ENCODE measurements at places on chromosomes 3 and 15.

DNA sequence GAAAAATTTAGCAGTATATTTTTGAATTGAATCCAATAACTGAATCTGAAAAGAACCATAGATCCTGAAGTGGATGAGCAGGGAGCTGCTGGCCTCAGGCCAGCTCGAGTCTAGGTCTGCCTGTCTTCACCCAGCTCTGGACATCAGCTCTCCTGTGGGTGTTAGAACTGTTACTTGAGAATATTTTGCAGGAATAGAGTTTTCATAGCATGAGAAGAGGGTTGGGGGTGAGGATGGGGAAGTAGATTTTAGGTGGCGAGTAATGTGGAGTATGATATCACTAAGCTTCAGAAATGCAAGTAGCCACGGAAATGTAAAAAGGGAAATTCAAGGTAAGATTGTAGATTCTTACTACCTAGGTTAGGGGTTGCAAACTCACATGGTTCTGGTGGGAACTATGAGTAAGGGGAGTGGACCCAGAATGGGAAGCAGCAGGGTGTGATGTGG is 6.2 kb downstream of the RAB8B start:
- no peak for DNase-seq

- no peak for DNase-seq
Observed at GRCh38 chr15:90086868-90087268, 15.4 kb downstream of the IDH2 start.

DNA sequence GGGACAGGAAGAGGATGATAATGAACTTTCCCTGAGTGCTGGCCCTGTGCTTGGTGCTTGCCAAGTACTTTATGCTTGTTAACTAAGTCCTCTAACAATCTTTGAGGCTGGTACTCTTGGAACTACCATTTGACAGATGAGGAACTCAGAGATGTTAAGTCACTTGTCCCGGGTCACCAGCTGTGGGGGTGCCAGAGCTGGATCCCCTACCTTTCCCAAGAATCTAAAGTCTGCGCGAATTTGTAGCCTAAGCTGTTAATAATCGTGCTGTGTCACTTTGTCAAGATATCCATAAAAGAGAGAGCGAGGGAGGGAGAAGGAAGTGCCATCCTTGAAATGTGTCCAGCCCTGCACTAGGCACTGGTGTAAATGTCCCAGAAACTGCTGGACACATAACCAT is 19.0 kb upstream of the ACOX2 start:
- no peak for DNase-seq

DNA sequence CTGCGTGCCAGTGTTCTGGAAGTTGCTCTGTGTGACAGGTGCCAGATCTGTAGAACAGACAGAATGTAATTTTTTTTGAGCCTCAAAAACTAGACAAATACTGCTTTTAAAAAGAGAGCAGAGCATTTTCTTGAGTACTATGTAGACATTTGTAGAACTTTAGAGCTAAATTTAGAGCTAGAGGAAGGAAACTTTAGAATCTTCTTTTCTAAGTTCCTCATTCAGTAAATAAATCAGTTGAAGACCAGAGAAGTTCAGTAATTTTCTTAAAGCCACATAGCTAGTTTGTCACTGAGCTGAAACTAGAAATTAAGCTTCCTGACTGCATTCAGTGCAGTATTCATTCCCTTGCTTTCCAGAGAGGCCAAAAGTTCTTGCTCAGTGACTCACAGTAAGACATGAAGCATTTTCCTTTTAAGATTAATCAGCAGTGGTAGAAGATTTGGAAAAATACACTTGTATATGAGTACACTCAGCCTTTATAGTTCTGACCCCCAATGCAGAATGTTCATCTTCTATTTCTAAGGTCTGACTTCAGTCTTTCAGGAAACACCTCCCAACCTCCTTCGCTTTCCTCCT is 83.6 kb upstream of the TSEN2 start:
- no peak for DNase-seq

DNA sequence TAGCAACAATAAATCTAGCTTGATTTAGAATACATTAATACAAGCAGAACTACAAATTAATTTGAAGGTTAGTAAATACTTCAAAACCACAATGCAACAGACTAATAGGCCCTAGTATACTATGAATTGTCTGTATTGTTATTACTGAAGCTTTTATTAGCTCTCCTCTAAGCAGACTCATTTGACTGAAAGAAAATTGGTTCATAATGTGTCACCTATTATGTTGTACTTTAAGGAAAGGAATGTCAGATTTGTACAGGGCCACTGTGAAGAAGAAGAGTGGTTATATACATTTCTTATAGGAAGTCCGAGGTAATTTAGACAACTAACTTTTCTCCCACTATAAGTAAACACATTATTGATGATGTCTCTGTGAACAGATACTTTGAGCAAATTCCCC is 954.5 kb downstream of the ZPLD1 start:
- DNase-seq = no peak

- no peak for DNase-seq
Observed at GRCh38 chr15:99895189-99895955, 162.1 kb upstream of the LYSMD4 start.

DNA sequence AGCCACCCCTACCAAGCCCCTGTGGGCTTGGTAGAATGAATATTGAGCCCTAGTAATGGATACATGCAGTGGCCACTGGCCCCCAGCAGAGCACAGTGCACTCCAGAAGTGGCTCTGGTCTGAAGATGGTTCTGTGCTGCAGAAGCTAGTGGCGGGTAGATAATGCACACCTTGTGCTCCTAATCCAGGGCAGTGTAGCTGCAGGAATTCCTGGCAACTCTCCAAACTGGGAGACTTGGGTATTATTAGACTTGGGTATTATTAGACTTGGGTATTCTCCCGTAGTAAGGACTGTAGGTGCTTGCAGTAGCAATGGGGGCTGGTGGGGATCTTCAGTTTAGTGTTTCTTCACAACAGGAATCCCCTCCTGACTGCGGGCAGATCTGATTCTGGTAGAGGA is 34.7 kb downstream of the NUSAP1 start:
- DNase-seq = no peak

DNA sequence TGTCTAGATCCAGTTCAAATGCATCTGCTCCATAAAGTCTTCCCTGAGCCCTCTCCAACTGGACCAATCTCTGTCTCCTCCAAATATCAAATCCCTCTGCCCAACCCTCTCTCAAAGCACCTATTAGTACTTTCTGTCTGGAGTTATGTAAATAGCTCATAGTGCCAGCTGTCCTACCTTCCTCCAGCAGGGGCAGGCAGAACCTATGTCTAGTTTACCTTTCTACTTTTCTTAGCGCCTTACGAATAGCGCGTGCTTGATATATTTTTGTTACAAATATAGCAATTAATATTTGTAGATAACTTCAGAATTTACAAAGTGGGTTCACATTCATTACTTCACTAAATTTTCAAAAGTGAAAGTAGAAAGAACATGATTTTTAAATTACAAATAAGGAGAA is 14.0 kb upstream of the CCDC80 start:
- no peak for DNase-seq

DNA sequence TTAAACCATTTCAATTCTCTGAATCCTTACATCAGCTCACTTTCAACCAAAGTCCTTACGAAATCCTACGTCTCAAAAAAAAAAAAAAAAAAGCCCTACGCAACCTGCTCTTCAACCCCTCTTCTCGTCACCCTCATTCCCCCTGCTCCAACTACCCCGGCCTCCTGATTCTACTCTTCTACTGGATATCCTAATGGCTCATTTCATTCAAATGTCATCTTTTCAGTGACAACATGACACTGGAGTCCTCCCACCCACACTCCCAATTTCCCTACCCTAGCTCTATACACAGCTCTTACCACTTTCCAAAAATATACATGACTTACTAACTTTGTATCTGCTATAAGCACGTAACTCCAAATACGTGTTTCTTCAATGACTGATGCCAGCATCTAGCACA is 11.5 kb downstream of the UBP1 start:
- no peak for DNase-seq

DNA sequence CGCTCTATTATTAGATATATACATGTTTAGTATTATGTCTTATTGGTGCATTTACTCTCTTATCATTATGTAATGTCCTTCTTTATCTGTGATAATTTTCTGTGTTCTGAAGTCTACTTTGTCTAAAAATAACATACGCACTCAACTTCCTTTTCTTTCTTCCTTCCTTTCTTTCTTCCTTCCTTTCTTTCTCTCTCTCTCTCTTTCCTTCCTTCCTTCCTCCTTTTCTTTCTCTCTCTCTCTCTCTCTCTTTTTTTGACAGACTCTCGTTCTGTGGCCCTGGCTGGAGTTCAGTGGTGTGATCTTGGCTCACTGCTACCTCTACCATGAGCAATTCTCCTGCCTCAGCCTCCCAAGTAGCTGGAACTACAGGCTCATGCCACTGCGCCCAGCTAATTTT is 15.2 kb downstream of the ADIPOQ start:
- DNase-seq = no peak

- no peak for DNase-seq
Observed at GRCh38 chr3:197883541-197883940, 66.4 kb upstream of the RPL35A start.

Measured in NCI-H510A (cell line).